ENCODE measurements at places on chromosomes 6 and 20.

DNA sequence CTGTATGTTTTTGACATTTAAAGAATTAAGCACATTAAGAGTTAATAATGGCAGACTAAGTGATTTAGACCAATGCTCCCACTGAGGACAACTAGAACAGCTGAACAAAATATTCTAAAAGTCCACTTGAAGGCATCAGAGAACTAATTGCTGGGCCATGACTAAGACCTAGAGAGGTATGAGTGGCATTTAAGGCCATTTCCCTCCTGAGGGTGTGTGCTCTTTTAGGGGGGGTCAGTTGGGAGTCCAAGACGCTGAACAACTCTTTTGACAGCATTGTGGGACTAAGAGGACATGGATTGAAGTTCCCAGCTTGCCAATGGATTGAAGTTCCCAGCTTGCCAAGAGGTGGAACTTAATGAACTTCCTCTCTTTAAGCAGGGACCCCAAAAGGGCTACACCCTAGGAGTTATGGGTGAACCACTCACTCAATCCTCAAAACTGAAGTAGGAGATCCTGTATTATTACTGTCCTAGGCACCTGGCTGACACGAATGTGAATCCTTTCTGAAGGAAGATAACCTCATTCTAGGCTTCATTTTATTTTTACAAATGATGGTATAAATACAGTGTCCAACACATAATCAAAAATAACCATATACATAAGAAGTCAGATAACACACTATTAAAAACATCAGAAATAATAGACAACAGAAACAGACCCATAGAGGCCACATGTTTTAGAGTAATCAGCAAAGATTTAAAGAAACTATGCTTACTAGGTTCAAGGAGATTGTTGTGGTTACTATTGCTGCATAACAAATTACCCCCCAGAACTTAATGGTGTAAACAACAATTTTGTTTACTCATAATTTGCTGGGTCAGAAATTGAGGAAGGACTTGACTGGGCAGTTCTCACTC lies 175.1 kb downstream of the VEGFA start:
- no peak for DNase-seq

DNA sequence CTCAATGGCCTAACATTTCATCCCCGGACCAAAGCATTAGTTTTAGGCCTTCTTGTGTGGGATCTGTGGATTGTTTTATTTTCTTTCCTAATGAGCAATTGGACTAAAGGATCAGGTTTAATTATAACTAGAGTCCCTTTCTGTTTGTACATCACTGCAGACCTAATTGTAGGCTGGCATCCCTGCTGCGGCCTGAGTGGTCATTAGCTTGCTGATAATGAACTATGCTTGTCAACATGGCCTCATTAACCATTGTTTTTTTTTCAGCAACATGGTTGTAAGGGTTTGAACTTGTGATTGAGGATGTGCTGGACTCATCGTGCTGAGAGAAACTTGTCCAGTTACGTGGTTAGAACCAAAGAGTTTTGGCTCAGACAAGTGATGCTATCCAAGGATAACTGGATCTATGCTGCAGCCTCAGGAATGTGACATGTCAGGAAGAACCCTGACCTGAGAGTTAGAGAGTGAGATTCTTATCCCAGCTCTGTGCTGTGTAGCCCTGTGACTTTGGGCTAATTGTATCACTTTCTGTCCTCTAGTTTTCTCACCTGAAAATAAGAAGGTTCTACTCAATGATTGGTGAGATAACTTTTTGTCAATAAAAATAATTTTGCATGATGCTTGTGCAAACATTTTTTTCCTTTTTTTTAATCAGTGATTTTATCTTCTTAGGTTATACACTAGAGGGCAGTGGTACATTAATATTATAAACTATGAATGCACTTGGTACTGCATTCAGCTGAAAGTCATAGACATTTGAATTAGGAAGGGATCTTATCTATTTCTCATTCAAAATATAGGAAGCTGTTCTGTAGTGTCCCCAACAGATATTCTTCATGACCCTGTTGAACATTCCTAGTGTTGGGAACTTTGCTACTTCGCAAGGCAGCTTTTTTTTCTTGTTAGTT lies 140.9 kb downstream of the RNF144B start:
- DNase-seq = no peak

DNA sequence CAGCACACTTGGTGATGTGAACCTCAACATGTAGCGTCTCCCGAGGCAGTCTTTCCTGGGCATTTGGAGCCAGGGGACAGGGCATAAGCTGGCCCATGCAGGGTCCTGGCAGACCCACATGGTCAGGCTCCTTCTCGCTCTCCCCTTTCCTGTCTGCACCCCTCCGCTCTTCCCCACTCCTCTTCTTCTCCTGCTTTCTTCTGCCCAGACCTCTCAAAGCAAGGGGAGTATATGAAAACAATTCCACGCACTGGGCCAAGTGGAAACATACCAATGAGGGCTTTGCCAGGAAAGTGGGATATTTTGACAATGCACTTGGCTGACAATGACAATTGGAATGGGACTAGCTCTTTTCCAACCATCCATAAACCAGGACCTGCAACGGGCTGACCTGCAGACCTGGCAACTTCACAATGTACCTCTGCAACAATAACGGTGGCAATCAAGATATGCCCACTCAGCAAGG lies 58.9 kb upstream of the TRAF3IP2 start:
- no peak for DNase-seq

GRCh38 chr20:49603209-49603627 lies 35.3 kb upstream of the PTGIS start:
- no peak for DNase-seq

DNA sequence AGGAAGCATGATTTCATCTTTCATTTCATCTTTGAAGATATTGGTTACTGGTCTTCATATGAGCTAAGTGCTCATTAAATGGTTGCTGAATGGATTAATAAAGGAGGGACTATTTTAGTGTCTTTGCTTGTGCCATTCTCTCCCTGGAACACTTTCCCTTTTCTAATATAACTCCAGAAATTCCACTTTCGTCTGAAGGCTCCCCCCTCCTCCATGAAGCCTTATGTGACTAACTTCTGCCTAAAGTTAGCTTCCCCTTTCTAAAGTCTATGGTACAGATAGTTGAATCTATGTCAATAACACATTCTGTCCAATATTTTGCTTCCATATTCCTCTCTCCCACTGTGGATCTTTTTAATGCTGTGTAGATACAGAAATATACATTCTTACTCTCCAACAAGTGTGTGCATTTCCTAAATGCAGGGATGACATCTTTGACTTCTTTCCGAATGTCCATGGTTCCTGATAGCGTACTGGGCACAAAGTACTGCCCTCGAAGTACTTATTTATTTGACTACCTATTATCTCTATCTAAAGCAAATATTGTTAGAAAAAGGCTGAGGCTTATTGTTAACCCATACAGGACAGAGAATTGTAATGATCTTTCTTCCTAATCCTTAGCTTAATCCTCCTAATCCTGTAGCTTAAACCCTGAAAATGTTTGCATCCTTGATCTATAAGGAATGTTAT lies 84.7 kb upstream of the ELOVL5 start:
- DNase-seq = no peak

GRCh38 chr6:84927551-84927950 lies 163.2 kb upstream of the TBX18 start:
- no peak for DNase-seq

DNA sequence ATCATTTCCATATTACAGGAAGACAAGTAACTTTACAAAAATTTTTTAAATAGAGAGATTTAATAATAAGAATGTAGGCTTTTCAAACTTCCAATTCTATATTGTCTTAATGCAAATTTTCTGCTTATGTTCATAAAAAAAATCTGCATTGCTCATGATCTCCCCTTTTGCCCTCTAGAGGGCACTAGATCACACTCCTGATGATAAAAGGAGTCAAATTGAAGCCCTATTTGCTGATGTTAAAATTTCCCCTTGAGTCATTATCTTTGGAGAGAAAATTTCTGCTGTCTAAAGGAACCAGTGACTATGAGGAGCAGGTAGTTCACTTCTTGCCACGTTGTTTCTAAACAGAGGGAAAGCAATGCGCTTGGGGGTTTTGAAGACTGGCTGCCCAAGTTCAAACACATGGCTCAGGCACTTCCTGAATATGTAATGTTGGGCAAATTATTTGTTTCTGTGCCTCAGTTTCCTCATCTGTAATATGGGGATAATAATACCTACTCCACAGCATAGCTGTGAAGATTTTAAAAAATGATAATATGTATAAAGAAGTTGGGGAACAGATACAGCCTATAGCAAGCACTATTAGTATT lies 874.2 kb downstream of the TFAP2A start:
- no peak for DNase-seq

GRCh38 chr6:26592649-26593048 lies 4.1 kb upstream of the ABT1 start:
- no peak for DNase-seq

DNA sequence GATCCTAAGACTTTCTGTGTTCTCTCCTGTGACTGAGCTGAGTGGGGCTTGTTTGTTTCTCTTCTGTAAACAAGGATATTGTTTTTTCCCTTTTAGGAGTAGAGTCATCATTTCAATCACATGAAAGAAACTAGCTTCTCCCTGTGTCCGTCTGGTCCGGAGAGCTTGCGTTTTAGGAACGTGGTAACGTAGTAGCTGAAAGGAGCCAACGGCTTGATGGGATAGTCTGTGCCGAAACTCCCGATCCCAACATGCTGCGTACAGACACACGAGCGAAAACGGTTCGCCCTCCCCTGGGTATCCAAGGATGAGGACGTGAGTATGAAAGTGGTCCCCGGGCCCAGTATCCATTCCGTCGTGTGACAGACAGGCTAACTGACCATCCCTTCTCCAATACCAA lies 146.5 kb downstream of the ZMYND8 start:
- no peak for DNase-seq

DNA sequence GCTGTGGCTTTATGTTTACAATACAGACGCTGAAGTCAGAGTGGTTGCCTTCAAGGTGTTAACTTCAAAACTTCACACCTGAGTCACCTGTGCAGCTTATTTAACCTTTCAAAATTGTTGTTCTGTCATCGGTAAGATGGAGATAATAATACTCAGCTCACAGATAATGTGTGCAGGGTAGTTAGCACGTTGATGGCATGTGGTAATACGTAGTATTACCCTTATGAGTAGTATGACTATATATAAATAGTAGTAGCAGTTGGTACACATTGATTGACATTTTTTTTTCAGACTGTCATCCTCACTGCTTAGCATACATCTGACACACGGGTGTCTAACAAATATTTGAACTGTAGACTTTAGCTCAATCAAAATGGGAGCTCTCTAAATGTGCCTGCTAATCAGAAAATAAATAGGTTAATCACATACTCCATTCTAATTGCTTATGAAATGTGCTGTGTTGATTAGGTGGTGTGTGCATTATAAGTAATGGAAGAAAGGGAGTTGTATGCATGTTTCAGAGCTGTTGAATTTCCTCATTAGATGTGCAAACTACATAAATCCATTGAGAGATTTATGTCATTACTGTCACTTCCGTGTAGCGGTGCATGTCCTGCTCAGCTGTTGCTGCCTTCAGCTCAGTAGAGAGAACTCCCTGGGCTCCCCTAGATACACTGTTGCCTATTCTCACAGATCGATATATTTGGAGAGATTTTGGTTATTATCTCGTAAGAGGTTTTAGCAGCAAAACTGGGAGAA lies 11.2 kb upstream of the MROH8 start:
- no peak for DNase-seq

DNA sequence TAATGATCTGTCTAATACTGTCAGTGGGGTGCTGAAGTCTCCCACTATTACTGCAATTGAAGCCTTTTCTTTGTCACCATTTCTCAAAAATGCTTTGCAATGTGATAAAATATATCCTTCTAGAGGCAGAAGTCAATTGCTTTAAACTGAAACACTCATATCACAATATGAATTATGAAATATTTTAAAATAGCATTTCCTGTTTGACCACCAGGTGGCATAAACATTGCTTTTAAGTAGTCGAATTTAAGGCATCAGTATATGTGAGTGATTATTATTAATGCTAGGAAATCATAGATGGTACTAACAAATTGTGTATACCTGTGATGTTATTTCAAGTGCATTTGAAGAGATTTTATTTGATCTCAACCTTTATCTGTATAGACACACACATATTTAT lies 87.5 kb downstream of the MEI4 start:
- DNase-seq = no peak

GRCh38 chr6:155084431-155085123 lies 89.5 kb downstream of the TIAM2 start:
- DNase-seq = no peak

DNA sequence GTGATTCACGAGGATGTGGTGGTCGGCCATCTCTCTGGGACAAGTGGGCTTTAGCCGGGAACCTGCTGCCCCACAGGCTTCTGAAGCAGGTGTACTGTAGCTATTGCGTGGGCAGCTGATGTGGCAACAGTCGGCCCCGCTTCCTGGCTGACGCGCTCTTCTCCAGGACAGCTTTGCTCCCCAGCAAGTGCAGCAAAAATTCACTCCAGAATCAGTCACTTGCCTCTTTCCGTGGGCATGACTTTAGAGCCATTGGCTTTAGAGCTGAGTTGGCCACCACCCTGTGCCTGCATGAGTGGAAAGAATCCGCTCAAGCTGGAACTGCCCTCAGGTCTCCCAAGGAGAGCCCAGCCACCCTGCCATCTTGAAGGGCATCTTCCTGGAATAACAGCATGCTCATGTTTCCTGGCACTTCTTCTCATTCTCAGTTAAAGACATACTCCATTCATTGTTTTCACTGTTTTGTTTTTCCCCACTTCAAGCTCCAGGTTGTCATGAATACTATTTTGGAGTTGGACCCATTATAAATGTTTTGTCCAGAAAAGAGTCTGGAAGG lies 178.3 kb downstream of the ZDHHC14 start:
- no peak for DNase-seq

GRCh38 chr6:32178547-32179440 lies 589 bp downstream of the RNF5 start:
- peak; percentile 43 for DNase-seq

GRCh38 chr6:158567871-158568401 lies 8.0 kb downstream of the TMEM181 start:
- DNase-seq = no peak

DNA sequence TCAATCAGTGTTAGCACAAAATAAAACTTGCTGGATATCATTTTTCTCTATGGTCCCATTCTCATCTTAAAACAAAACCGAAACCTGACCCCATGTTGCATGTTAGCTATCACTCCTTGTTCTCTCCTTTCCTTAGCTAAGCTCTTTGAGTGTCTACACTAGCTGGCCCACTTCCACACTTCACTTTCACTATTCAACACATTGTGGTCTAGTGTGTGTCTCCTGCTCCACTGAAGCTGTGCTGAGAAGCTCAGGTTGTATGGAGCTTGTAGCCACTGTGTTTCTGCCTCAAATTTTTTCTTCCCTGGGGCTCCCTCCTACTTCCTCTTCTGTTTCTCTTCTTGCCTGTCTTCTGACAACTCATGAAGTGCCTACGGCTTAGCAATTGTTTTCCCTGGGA lies 223.0 kb downstream of the NKAIN2 start:
- DNase-seq = no peak

GRCh38 chr20:55090286-55090685 lies 614.9 kb downstream of the DOK5 start:
- DNase-seq = no peak

DNA sequence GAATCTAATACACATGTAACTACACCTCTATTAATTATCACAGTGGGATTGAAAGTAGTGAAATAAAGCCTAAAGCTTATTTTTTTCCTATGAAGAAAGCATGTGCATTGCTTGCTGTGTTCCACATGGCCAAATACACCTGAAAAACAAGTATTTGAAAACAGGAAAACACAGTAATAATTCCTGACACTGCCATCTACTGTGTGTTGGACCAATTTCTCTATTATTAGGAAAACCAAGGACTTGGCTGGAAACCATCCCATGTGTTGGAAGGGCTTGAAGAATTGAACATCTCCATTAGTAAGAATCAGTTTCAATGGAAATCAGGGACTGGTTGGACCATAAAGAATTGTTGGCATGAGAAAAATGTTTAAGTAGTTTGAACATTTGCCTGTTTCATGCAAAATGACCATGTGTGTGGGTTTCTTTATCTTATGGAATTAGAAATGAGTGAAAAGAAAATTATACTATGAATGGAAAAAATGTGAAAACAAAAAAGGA lies 124.1 kb downstream of the PHF3 start:
- no peak for DNase-seq
